ENCODE measurements at places on chromosomes 11 and 22.

DNA sequence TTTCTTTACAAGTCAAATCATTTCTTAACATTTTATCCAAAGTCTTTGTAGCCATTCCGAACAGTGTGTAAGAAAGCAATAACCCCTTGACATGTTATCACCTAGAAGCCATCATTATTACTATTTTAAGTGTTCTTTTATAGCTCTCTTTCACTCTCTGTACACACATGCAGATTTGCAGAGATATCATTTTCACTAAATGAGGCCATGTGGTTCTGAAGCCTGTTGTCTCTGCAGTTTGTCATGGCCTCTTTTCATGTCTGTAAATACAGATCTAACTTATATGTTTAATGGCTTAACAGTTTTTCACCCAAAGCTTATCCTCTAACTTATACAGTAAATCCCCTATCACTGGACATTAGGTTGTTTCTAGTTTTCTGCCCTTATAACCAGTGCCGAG is 166.8 kb downstream of the MYO18B start:
- DNase-seq, result no peak

GRCh38 chr11:113400631-113401230 is 13.2 kb downstream of the ANKK1 start:
- no peak for DNase-seq

- peak; percentile 59 for DNase-seq
Observed at GRCh38 chr22:28247667-28248363, 328.8 kb upstream of the PITPNB start.

GRCh38 chr22:30286813-30287647 is 2.3 kb downstream of the CASTOR1 start:
- peak; percentile 33 for DNase-seq

DNA sequence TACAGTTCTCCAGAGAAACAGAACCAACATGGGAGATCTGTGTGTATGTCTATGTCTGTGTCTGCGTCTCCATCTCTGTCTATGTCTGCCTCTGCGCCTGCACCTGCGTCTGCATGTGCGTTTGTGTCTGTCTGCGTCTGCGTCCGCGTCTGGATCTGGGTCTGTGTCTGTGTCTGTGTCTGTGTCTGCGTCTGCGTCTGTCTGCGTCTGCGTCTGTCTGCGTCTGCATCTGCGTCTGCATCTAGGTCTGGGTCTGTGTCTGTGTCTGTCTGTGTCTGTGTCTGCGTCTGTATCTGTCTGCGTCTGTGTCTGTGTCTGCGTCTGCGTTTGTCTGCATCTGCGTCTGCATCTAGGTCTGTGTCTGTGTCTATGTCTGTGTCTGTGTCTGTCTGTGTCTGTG is 88.4 kb upstream of the SLC22A12 start:
- no peak for DNase-seq

DNA sequence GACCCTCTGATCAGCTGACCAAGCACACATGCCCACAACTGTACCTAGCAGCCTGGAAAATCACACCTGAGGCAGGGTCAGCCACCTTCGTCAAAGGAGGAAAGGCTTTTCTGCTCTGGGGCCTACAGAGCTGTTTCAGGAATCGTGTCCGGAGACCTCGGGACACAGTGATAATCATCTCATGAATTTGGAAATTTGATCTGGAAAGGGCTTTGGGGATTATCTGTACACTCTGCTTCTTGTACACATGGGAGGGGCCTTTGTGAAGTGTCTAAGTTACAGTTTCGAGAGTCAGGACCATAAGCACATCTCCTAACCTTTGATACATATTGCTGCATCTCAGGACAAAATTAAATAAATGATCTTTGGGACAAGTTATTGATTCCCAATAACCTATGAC is 1421.2 kb upstream of the TENM4 start:
- DNase-seq, result no peak

- DNase-seq, result peak; percentile 79
Observed at GRCh38 chr11:20671856-20672546, 2.6 kb downstream of the NELL1 start.

- DNase-seq, result no peak
Observed at GRCh38 chr11:118238421-118238820, 13.6 kb upstream of the JAML start.

GRCh38 chr11:1772270-1773130 is 8.8 kb upstream of the CTSD start:
- no peak for DNase-seq

DNA sequence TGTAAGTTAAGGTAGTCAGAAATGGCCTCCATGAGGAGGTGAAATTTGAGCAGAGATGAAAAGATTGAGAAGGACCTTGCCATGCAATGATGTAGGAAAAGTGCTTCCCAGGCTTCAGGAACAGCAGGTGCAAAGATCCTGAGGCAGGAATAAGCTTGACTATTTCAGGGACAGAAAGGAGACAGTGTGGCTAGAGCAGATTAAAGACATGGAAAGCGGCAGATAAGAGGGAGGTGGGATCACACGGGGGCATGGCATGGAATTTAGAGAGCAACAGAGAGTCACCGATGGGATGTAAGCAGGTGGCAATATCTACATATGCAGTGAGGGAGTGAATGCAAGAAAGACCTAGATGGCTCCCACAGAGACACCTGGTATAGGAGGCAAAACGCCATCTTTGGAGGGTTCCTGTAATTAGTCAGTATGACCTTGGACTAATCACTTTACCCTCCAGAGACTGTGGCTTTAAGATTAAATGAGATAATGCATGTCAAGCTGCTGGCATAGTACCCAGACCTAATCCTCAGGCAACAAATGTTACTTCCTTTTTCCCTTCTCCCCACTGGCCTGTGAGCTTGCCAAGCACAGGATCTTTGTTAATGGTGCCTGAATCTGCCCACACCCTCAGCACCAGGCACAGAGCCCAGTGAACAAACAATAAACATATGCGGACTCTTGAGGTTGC is 24.6 kb upstream of the ACER3 start:
- DNase-seq, result peak; percentile 70

DNA sequence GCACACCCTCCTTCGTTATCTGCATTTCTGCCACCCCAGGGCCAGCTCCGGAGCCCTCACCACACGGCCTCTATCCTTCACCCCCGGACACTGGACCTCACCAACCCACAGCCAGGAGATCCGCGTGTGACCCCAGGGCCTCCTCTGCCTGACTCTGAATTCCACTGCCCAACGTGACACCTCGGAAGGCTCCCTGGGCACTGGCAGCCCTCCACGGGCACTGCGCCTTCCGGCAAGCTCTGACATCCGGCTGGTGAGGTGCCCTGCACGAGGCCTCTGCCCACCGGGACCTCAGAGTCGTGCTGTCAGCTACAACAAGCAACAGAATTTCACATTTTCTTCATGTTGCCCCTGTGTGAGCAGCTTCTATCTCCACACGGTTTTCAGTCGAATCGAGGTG is 148.3 kb downstream of the CRYBB2 start:
- DNase-seq, result no peak

- DNase-seq, result no peak
Observed at GRCh38 chr11:12698048-12698447, 23.8 kb downstream of the TEAD1 start.

DNA sequence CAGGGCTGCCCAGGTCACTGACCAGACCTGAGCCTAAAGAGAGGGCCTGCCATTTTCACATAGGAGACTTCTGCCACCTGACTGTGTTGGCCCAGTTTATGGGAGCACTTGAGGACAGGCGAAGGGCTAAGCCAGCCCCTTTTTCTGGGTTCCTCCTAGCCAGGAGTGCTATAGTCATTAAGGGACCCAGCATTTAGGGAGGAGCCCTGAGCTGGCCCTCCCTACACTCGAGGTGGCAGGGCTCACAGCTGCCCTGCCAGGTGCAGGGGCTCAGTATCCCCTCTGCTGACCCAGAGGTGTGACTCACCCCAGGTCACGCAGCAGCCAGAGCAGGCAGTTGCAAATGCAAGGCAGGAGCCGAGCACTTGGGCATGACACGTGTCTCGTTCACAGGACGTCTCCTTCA is 86.3 kb upstream of the CRYBB3 start:
- no peak for DNase-seq

DNA sequence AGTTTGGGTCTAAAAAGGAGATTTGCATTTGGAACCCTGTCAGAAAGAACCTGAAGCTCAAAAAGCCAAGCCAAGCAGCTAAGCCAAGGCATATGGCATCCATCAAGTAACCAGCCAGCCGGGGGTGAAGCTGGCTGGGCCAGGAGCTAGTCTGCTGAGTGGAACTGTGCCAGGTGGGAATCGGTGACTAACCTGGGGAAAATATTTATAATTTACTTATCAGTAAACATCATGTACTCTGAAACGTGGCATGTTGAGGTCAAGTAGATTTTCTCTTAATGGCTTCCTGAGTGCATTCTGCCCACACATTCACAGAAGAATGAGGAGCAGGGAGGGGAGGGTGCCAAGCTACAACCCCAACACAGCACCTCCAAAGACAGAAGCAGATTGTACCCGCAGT is 70.5 kb upstream of the SESN3 start:
- no peak for DNase-seq

- no peak for DNase-seq
Observed at GRCh38 chr11:31768749-31769640, 42.1 kb downstream of the PAX6 start.

DNA sequence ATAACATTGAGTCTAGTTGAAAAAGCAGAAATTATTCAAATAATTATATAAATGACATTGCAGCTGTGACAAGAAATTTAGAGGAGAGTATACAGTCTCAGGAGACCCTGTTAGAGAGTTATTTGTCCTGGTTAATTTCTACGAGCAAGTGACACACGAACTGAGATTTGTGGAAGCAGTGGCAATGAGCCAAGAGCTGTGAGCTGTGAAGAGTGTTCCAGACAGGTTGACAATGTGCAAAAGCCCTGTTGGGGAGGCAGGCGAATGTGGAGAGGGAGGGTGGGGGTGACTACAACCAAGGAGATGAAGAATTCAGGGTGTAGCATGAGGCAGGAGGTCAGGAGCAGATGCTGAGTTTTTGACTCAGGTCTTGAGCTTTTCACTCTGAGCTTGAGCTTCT is 620.2 kb upstream of the TENM4 start:
- DNase-seq, result no peak

DNA sequence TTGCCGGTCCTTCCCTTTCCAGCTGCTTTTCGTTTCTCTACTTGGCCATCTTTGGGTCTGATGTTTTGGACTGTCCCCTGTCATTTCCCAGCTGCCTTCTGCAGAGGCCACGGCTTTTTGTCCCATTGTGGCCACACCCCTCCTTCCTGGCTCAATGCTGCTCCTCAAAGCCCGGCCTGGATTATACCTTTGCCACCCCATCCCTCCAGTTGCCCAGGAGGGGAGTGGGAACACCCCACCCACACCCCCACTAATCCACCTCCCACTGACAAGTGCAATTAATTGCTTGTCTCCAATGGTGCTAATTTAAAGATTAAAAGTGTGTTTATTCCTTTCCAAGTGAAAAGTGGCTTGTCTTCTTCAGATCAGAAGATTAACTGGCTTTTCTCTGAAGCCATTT is 34.2 kb upstream of the CSNK2A3 start:
- no peak for DNase-seq

DNA sequence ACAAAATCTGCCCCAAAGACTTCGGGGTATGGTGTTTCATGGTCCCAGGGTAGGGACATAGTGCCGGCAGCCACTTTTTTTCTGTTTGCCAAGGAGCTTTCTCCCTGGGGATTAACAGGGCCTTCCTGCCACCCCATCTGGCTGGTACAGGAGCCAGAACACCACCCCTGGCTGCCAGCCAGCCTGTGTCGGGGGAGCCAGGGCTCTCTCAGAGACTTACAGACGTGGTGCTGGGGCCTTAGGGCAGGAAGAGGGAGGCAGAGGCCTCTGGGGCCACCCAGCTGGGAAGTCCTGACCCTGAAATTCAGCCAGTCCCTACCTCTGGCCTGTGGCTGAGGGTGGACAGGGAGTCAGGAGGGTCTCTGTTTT is 52.4 kb upstream of the CDON start:
- peak; percentile 84 for DNase-seq

GRCh38 chr11:113977701-113978100 is 2.8 kb downstream of the HTR3A start:
- no peak for DNase-seq

- DNase-seq, result no peak
Observed at GRCh38 chr22:42791721-42792452, 65.2 kb downstream of the ARFGAP3 start.

- DNase-seq, result no peak
Observed at GRCh38 chr11:66032957-66033735, 6.9 kb upstream of the CATSPER1 start.

GRCh38 chr11:9633679-9634078 is 30.2 kb upstream of the SWAP70 start:
- no peak for DNase-seq

- no peak for DNase-seq
Observed at GRCh38 chr11:32216749-32217148, 125.9 kb downstream of the RCN1 start.

GRCh38 chr22:32518848-32519247 is 44.2 kb downstream of the FBXO7 start:
- no peak for DNase-seq

GRCh38 chr22:22060200-22061084 is 77.9 kb upstream of the TOP3B start:
- DNase-seq, result no peak

- no peak for DNase-seq
Observed at GRCh38 chr11:118888398-118888797, 4.7 kb downstream of the CXCR5 start.

DNA sequence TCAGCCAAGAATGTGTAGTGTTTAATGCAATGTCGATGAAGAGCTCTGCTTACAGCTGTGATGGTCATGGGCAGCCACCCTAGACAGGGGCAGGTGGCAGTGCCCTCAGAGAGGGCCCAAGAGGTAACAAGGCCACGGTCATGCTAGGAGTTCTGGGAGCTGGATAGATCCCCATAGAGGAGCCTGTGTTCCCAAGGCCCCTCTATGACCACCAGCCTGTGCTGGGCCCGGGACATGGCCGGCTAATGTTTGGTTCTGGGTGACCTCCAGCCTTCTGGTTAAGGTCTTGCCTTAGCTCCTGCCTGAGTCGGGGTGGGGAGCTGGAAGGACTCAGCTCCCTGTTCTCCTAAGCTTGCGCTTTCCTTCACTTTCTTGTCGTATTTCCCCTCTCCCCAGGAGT is 65.1 kb downstream of the GRIK4 start:
- no peak for DNase-seq

- no peak for DNase-seq
Observed at GRCh38 chr11:117874253-117874909, 2.1 kb downstream of the FXYD6 start.

GRCh38 chr11:93852242-93852641 is 1.8 kb upstream of the VSTM5 start:
- no peak for DNase-seq

GRCh38 chr11:47268448-47269001 is 1.4 kb upstream of the MADD start:
- DNase-seq, result no peak

- DNase-seq, result no peak
Observed at GRCh38 chr11:120141113-120141767, 3.3 kb upstream of the TRIM29 start.
